ENCODE measurements at places on chromosomes 4 and X.

GRCh38 chr4:70365479-70365878 is 4.9 kb downstream of the SMR3A start:
- no peak for DNase-seq

- no peak for DNase-seq
Measured at GRCh38 chr4:62053974-62054373, 853.8 kb downstream of the ADGRL3 start.

DNA sequence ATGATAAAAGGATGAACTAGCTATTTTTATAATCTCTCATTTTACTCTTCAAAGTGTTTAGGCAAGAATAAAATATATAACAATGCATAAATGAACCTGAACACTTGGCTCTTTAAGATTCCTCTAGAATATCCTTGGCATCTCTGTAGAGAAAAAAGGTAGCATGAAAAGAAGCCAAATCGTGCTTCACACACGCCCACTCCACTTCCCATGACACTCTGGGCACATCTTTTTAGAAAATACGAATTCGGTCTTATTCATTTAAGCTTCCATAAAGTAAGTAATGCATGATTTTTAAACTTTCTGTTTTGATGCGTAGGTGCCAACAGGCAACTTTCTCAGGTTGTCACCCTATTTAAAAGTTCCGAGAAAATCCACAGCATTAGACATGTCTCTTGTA is 73.6 kb upstream of the SORBS2 start:
- DNase-seq = no peak

DNA sequence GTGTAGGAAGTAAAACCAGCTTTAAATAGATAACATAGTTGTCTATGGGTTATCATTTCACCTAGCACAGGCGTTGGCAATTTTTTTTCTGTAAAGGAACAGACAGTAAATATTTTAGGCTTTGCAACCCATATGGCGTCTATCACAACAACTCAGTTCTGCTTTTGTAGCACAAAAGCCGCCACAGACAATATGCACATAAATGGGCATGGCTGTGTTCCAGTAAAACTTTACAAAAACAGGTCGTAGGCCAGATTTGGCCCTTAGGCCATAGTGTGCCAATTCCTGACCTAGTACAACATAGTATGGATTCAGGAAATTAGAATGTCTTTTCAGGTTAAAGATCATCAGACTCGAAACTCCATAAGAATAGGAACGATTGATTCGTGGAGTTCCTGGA is 265.3 kb upstream of the GK2 start:
- DNase-seq = no peak

DNA sequence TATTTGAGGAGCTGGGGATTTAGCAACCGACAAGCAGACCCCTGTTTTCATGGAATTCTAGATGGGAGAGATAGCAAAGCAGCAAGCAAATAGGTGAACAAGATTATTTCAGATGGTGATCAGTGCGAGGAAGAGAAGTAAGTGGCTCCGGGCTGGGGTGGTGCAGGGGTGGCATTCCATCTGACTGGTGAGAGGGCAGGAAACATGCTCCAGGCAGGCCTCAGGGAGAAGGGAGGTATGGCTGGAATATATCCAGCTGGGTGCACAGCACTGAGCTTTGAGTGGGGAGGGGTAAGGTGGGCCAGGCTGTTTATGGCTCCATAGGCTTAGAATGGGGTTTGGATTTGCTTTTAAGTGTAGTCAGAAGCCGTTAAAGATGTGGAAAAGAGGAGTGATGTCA is 21.2 kb downstream of the PTTG2 start:
- no peak for DNase-seq

- DNase-seq = no peak
Measured at GRCh38 chrX:5324546-5324945, 904.1 kb downstream of the NLGN4X start.

- no peak for DNase-seq
Measured at GRCh38 chr4:176721459-176721858, 71.3 kb downstream of the VEGFC start.

DNA sequence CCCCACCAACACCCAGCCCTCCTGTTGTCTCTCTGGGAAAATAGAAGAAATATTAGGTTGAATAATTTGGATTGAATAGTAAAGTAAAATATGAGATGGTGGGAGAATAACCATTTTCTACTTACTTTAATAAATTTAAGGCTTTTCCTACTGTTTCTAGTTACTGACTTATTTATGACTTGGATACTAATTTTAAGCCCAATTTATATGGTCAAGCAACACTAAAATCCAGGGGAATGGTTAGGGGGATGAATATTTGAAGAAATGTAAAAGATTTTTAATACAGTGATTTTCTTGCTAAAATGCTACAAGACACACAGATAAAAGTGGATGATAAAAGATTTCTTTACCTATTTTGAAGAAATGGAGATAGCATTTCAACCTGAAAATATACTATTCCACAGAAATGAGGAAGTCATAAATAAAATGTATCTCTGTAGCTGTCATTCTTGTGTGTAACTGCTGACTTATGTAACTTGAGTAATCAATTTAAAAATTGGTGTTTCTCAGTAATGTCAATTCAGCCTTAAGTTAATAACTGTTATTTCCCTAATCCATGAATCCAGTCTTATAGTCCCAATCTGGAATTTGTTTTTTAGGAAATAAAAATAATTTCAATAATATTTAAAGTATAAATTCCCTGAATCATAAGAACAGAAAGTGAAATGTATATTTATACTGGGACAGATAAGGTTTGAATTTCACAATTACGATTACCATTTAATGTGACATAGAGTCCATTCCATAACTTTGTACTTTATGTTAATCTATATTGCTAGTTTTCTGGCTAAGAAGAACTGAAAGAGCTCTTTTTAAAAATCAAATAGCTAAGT is 24.3 kb upstream of the IL2 start:
- DNase-seq = no peak

- no peak for DNase-seq
Measured at GRCh38 chrX:140317462-140317861, 187.4 kb downstream of the SOX3 start.

DNA sequence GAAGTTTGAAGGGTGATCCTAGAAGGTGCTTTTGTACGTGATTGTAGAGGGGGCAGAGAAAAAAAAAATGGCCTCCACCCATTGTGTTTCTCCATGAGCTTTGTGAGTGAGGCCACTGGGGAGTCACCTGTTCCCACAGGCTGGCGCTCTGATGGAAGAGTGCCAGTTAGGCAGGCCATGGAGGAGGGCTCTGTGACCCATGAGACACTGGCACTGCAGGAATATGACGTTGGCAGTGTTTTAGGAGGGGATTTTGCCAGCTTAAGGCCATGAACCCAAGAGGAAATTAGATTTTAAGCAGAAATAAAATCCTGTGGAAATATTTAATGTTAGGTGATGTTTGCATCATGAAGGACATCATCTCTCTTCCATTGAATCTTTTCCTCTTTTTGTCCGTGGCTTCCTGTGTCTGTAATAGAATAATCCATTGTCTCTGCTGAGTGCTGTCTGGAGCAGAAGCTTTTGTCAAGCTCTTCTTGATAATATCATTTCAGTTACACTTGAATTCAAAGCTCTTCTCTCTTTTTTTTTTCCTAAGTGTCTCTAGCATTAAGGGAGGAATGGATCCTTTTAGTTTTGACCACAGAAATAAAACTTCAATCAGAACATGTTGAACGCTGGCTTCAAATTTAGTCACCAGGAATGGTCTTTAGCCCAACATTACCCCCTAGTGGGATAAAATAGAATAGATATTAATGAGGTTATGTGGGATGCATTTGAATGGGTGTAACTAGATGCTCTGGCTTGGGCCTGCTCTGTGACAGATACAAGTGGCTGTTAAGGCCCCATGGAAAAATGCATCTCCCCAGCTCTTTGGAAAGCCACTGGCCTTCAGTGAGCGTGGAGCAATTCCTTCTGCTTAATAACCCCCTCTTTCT is 41.0 kb upstream of the UCP1 start:
- DNase-seq = no peak

GRCh38 chrX:57353472-57354132 is 67.1 kb downstream of the FAAH2 start:
- DNase-seq = no peak

- DNase-seq = no peak
Measured at GRCh38 chrX:38552721-38553120, 8.6 kb upstream of the TSPAN7 start.

DNA sequence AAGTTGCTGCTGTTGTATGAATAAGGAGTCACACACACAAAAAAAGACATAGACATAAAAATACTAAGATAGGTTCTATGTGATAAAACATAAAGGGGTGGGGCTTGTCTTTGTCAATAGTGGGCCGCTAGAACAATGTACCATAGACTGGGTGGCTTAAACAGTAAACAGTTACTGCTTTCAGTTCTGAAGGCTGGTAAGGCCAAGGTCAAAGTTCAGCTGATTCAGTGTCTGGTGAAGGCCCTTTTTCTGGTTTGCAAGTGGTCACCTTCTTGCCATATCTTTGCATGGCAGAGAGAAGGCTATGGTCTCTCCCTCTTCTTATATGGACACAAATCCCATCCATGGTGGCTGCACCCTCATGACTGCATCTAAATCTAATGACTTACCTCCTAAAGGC is 1980.7 kb downstream of the PCDH7 start:
- no peak for DNase-seq
